Anterior cingulate cortex (tissue), 58 donors: ENCODE measurements at places on chromosomes 4 and X.

- DNase-seq = no peak
Measured at GRCh38 chrX:138945219-138945618, 233.7 kb upstream of the FGF13 start.

- DNase-seq = no peak
Measured at GRCh38 chrX:52271206-52271605, 86.5 kb downstream of the MAGED4 start.

DNA sequence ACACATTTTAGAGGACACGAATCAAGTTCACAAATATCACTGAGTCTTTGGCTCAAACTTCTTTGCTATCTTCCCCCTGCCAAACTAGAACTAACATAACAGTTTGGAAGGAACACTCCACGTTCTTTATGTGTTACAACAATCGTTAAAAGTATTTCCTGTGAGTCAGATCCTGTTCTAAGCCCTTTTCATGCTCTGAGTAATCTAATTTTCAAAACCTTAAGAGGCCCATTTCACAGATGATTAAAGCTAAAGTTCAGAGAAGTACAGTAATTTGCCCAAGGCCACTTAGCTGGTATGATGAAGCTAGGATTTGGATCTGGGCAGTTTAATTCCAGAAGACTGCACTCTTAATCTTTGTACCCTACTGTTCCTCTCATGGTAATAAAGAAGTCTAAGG is 854.4 kb upstream of the INTU start:
- DNase-seq = no peak

DNA sequence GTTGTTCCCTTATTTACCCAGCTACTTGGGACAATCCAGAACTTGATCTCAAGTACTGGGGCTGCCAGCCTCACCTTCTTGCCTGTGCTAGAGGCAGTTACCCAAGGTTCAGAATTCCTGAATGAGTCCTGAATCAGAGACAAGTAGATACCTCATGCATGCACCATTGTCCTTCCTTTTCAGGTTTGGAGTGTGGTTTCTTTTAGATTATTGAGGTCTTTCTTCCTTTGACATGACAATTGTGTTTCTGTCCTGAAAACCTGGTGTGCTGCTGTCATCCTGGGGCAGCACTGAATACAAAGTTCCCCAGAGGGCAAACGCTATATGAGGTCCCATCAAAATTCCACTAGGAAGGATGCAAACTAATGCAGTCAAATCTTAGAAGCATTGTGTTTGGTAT is 3.5 kb downstream of the CXCL2 start:
- no peak for DNase-seq

DNA sequence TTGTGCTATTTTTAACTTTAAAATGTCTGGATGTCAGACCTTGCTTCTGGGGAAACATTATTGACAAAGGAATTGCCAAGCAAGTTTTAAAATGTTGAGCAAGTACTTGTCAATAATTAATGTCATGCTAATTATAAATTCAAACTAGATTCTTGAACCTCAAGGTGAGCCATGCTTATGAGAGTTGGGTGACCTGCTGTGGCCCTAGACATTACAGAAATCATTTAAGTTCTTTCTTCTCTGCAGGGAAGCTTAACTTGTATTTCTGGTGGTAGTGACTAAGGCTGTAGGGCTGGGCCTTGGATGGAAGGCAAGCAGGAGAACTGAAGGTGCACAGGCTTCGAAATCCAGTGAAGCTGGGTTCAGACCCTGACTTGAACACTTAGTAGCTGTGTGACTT is 14.8 kb upstream of the UCHL1 start:
- DNase-seq = no peak

- DNase-seq = no peak
Measured at GRCh38 chr4:7167706-7168105, 24.6 kb upstream of the SORCS2 start.

- no peak for DNase-seq
Measured at GRCh38 chr4:183838987-183839712, 66.0 kb upstream of the STOX2 start.

DNA sequence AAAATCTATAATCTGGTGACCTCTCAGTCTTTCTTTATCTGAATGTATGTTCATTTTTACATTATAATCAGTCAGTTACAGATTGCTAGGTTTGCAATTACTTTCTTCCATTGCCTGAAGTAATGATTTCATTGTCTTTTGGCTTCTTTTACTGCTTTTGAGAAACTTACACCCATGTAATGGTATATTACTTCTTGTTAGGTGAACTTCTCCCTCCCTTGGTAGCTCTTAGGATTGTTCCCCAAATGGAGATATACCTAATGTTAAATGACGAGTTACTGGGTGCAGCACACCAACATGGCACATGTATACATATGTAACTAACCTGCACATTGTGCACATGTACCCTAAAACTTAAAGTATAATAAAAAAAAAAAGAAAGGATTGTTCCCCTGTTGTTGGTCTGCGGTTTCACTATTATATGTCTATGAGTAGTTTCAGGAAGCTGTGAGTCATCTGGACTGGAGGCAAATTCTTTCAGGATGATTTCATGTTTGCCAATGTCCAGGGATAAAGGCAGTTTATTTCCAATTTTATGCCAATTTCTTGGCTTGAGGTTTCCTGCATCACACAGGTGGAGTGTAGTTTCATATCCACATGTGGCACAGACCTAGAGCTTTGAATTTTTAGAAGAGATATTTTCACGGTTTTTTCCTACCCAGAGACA is 21.8 kb downstream of the SPANXC start:
- DNase-seq = no peak

DNA sequence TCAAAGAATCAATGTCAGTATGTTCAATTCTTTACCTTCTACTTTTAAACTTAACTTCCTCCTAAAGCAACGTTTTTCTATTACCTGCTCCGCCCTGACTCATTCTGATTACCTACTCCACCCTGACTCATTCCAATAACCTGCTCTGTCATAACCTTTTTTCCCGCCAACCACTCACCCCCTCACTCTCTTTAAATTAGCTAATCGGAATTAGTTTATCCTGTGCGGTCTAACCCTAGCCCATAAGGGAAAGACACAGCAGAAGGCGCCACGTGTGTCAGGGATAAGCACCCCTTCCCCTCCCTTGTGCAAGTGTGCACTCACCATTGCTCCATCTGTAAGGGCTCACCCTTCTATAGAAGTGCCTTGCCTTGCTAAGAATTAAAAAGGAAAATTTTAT is 64.4 kb downstream of the EIF4E start:
- DNase-seq = no peak

GRCh38 chrX:76971393-76972376 is 475.5 kb upstream of the FGF16 start:
- DNase-seq = no peak

GRCh38 chr4:112813790-112814189 is 176.8 kb downstream of the LARP7 start:
- DNase-seq = no peak
